ENCODE measurements at places on chromosomes 7 and 10.
A peak's percentile ranks its signal among the peaks of the same experiment; 100 is the strongest.

DNA sequence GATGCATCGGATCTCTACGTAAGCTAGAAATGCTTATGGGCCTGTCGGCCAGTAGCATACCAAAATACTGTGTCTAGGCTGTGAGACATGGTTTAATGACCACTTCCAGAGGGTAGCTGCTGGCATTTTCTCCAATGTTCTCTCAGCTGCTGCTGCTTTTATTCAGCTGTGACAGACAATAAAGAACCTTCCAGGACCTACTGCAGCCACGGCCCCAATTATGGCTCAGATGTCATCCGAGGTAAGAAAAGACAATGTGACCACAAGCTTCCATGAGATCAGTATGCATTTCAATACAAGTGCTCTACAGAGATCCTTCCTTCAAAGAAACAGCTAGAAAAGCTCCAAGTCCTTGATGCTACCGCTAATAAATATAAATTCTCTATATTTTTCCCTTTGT, 256.2 kb downstream of the SDHAF3 start:
- no peak for DNase-seq

DNA sequence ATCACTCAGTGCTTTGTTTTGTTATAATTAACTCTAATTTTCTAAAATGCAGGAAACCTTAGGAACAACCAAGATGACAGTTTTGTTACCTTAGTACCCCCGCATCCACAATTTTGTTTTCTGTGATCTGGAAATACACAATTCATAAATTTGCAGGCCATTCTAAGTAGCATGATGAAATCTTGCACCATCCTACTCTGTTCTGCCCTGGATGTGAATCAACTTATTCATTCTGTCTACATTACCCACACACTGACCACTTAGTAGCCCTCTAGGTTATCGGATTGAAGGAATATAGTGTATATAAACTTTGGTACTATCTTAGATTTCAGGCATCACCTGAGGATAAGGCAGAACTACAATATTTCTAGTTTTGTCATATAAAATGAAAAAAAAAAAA, 155.9 kb downstream of the CTTNBP2 start:
- DNase-seq, result no peak

- peak; percentile 22 for DNase-seq
These were observed 932 bp downstream of the ESYT2 start for GRCh38 chr7:158828133-158829020.

DNA sequence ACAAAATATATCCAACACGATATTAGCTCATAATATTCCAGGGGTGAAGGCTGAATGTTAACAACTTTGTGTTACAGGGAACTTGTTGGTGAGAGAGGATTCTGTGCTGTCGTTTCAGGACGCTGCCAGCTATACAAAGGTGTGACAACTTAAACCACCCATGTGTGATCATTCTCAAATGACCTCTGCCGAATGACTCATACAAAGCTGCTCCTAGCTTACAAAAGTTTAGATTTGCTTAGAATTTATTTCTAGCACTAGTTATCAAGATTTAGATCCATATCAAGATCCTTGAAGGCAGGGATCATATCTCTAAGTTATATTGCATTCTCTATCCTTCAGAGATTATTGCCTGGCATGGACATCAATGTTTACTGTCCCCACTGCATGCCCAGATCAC, 65.3 kb downstream of the COBL start:
- no peak for DNase-seq

- no peak for DNase-seq
These were observed 65.7 kb downstream of the TLL2 start for GRCh38 chr10:96448021-96448457.

GRCh38 chr10:30639946-30640786, 10.6 kb upstream of the LYZL2 start:
- DNase-seq, result peak; percentile 52

DNA sequence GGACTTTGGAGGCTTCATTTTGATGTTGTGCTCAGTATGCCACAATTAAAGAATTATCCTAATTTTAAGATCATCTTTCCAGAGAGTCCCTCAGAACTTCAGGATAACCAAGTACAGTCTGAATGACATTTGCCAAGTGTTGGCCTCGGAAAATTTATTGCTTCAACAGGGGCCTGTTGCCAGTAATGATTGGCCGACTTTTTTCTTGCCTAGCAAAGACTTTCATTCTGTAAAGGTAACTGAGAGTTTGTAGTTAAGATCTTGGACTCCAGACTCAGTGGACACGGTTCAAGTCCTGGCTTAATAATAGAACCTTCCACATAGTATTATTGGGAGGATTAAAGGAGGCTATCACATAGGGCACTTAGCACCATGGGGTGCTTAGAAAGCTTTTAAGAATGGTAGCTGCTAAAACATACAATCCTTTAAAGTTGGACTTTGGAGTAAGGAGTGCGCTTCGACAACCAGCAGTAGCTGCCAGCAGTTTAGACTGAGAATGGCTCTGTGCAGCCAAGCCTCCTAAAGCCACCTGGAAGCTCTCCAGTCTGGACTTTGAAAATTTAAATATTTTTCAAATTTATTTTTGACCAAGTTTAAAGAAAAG, 90.0 kb downstream of the PLCE1 start:
- no peak for DNase-seq

DNA sequence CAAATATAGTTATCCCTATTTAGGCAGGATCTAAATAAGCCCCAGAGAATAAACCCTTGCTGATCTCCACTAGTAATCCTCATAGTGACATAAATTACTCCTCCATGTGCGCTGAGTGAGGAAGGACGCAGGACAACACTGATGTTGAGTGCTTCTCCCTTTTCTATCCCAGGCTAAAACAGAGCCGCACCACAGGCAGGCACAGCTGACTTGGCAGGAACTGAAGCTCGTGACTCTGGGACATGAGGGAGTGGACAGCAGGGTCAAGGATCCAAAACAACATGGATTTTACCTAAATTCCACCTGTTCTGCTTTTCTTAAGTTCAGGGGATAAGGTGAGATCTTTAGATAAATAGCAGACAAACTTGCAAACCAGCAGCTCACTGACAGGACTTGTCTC, 46.0 kb downstream of the VOPP1 start:
- DNase-seq, result no peak

DNA sequence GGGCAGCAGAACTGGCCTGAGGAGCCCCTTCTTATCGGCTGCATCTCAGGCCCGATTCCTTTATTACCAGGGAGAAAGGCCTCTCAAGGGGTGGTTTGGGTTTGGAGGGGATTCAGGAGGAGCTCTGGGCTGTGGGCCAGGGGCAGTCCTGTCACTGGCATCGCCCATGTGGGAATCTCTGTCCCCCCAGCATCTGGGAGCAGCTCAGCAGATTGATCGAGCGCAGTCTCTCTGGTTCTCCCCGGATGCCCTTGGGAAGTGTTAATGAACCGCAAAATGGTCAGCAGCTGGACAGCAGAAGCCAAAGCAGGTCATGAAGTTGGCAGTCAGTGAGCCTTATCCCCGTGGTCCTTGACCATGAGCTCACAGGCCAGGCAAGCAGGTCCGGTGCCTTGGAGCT, 104.4 kb upstream of the ANLN start:
- DNase-seq, result no peak

- DNase-seq, result no peak
These were observed 40.9 kb downstream of the PRPF18 start for GRCh38 chr10:13627459-13628310.

DNA sequence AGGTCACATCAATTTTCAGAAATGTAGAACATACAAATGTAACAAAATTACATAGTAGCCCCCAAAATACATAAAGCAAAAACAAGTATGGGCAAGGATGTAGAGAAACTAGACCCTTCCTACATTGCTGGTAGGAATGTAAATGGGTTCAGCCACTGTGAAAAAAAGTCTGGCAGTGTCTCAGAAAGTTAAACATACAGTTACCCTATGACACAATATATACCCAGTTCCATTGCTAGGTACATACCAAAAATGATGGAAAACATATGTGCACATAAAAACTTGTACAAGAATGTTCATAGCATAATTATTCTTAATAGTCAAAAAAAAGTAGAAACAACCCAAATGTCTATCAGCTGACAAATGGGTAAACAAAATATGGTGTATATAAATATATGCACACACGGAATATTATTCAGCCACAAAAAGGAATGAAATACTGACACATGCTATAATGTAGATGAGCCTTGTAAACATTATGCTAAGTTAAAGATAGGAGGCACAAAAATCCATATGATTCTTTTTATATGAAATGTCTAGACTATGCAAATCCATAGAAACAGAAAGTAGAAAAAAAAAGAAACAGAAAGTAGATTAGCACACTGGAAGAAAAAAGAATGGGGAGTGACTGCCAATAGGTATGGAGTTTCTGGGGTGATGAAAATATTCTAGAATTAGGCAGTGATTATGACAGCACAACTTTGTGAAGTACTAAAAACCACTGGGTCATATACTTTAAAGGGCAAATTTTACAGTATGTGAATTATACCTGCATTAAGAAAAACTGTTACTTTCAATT, 13.5 kb downstream of the HERPUD2 start:
- DNase-seq, result no peak

- DNase-seq, result no peak
These were observed 5.3 kb downstream of the POLM start for GRCh38 chr7:44077061-44077460.

DNA sequence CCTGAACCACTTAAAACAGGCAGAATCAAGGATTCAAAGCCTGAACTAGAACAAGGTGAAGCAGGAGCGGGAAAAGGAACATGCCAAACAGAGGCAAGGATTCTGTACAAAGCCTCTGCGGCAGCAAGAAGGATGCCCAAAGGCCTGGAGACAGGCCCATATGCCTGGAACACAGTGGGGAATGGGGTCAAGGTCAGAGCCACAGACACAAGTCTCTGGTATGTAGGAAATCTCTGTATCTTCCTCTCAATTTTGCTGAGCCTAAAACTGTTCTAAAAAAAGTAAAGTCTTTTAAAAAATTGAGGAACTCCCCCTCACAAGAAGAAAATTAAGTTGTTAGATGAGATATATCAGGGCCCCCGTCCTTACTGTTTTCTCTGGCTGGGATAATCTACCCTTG, 175.9 kb upstream of the GHITM start:
- no peak for DNase-seq

DNA sequence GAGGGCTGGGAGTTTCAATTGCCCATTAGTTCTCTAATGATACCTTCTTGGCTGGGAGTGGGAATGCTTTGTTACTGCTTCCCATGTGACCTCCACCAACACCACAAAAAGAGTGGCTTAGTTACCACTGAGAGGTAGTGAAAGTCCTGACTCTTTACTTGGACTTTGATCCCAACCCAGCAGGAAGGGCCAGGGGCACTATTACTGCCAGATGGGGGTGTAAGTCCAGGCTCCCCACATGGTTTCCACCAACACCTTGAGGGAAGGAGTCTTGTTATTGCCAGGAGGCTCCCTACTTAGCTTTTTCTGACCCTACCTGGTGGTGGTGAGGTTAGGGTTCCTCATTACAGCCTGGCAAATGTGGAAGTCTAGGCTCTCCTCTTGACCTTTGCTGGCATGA, 11.4 kb downstream of the GGCT start:
- no peak for DNase-seq

- DNase-seq, result no peak
These were observed 119.4 kb upstream of the PRR15 start for GRCh38 chr7:29444267-29444666.

DNA sequence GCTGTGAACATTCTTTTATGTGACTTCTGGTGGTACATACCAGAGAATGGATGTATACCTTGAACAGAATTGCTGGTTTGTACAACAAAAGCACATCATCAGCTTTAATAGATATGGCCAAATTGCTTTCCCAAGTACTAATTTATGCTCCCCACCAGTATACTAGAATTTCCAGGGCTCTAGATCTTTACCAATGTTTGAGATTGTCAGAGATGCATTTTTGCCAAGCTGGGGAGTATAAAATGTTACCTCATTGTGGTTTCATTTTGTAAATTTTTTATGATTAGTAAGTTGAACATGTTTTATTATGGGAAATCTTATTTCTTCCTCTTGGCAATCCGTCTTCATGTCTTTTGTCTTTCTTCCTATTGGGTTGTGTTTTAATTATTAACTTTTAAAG, 179.9 kb upstream of the TMEM106B start:
- DNase-seq, result no peak

- DNase-seq, result no peak
These were observed 14.8 kb upstream of the ZMIZ2 start for GRCh38 chr7:44733708-44734481.

GRCh38 chr7:75945297-75946168, 30.6 kb downstream of the POR start:
- DNase-seq, result no peak

- no peak for DNase-seq
These were observed 35.0 kb downstream of the TNS3 start for GRCh38 chr7:47546733-47547494.

DNA sequence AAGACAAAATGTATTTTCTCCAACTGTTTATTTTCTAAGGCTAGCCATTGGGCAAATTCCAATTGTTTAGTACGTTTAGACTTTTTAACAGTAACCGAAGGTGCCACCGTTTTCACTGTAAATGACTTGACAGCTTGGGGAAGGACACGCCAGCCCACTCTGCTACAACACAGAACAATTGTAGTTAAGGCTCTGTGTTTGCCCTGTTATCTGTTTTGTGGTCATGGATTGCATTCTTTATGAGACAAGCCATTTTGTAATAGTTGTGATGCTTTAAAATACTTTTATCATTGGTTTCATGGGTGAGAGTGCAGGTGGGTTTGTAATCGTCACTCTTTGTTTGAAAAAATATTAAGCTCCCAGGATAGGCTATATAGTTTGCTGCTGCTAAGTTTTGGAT, 6.6 kb upstream of the PITRM1 start:
- DNase-seq, result no peak

- DNase-seq, result no peak
These were observed 34.5 kb downstream of the MKI67 start for GRCh38 chr10:128091636-128092210.

DNA sequence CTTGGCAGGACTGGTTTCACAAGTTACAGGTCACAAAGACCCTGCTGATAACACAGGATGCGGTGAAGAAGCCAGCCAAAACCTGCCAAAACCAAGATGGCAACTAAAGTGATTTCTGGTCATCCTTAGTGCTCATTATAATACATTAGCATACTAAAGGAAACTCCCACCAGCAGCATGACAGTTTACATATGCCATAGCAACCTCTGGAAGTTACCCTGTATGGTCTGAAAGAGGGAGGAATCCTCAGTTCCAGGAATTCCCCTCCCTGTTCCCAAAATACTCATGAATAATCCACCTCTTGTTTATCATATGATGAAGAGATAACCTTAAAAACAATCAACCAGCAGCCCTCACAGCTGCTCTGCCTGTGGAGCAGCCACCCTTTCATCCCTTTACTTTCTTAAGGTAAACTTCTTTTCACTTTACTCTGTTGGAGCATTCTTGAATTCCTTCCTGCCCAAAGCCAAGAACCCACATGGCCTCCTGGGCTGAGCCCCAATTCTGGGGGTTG, 21.9 kb downstream of the DPY19L1 start:
- DNase-seq, result peak; percentile 47

GRCh38 chr10:133277993-133278576, 1.4 kb upstream of the ADAM8 start:
- DNase-seq, result no peak
